ENCODE measurements at places on chromosomes 5 and 9. TPM values are rescaled to one million over a fixed set of nuclear protein-coding genes. Genes with fewer than 3 reads are reported as not detected.

Gene CETN3
- total RNA-seq: 23.0 TPM

Gene MARCHF6
- 45.2 TPM for total RNA-seq

Gene MEGF9
- total RNA-seq: 19.9 TPM

Gene IFNA2
- not detected for total RNA-seq

Gene FGD3
- 0.16 TPM for total RNA-seq

Gene HRCT1
- total RNA-seq: 0.38 TPM

Gene SCGB3A1
- total RNA-seq: not detected

Gene SLC34A1
- not detected for total RNA-seq

Gene CDH12
- not detected for total RNA-seq

Gene FAM200C
- 1.9 TPM for total RNA-seq

Gene CCL28
- 0.18 TPM for total RNA-seq

Gene NPM1
- total RNA-seq: 3,300 TPM

Measured in A549 treated with CORT108297 at 1 μM for 4 hours (cell line).